ENCODE measurements at places on chromosomes 4 and X.
A peak's percentile ranks its signal among the peaks of the same experiment; 100 is the strongest.

GRCh38 chr4:18593297-18594002, 571.9 kb upstream of the LCORL start:
- DNase-seq = peak; percentile 15

- no peak for DNase-seq
Observed at GRCh38 chr4:38333219-38333618, 330.8 kb upstream of the KLF3 start.

DNA sequence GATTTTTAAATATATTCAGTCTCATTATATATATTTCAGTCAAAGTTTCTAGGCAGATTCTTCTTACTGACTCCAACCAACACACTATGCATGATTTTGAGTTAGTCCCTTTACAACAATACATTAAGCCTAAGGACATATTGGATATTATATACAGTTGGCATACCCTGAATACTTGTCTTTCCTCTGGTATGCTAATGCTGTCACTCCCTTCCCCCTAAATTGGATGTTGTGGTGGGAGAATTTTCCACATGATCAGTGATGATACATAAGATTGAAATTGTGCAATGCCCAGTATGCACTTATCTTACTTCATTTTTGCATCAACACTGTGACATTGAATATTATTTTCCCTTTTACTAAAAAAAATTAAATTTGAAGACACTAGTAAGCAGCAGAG, 935.2 kb downstream of the PCDH7 start:
- DNase-seq = no peak

DNA sequence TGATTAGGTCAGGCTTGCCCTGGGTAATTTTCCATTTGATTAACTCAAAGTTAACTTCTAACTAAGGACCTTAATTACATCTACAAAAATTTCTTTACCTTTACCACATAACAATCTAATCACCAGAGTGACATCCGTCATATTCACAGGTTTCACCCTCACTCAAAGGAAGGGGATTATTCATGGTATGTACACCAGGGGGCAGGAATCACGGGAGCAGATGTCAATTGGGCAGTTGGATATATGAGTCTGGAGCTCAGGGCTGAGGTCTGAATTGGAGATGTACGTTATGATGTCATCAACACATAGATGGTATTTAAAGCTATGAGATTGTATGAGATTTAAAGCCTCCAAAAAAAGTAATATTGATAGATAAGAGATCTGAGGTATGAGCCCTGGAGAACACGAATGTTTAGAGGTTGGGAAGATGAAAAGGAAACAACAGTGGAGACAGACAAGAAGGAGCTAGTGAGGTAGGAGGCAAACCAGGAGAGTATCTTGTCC, 52.9 kb downstream of the PGRMC1 start:
- DNase-seq = no peak

GRCh38 chrX:82224961-82225360, 1023.1 kb downstream of the SH3BGRL start:
- no peak for DNase-seq

- no peak for DNase-seq
Observed at GRCh38 chrX:67725471-67725870, 181.7 kb downstream of the AR start.

GRCh38 chr4:98150092-98150761, 7.0 kb upstream of the STPG2 start:
- DNase-seq = no peak

GRCh38 chrX:106611317-106611678, 480 bp upstream of the RADX start:
- no peak for DNase-seq

DNA sequence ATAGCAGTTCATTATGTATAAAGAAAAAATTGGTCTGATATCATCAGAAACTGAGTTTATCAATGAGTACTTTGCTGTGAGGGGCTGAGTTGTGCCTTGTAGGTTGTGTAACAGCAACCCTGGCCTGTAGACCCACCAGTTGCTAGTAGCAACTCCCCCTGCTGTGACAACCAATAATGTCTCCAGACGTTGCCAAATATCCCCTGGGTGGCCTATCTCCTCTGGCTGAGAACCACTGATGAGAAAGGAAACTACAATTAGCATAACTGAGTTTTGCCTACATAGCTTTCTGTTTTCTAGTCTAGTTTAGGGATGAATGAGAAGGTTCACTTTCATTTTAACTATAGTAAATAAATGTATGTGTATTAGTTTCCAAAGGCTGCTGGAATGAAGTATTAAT, 234.1 kb downstream of the CPE start:
- no peak for DNase-seq

GRCh38 chr4:102355748-102356147, 10.5 kb upstream of the SLC39A8 start:
- no peak for DNase-seq

DNA sequence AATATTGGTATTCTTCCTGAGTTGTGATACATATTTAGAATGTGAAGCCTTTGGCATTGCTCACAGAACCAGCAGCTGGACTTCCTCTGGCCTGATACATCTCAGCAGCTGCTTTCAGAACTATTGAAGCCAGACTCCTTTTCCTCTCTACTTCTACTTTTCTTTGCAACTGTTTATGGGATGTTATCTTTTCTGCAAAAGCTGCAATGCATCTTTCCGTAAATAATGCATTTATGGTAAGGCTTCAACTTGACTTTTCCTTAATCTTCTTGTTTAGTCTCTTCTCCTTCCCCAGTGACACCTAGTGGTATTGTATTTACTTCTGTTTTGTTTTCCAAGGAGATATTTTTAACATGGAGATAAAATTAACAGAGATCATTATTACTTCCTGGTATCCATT, 1548.7 kb downstream of the PCDH7 start:
- no peak for DNase-seq

DNA sequence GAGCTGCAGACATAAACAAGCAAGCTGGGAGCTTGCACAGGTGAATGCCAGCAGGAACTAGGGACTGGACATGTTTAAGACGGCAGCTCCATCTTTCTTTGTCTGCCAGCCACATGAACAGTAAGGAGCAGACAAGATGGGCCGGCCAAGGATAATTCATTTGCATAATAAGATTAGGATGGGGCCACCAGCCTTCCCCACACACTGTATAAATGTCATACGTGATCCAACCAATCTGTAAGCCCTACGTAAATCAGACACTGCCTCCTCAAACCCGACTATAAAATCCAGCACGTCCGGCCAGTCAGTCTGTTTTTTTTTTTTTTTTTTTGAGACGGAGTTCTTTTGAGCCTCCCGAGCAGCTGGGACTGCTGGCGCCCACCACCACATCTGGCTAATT, 75.6 kb upstream of the BOD1L1 start:
- DNase-seq = no peak

DNA sequence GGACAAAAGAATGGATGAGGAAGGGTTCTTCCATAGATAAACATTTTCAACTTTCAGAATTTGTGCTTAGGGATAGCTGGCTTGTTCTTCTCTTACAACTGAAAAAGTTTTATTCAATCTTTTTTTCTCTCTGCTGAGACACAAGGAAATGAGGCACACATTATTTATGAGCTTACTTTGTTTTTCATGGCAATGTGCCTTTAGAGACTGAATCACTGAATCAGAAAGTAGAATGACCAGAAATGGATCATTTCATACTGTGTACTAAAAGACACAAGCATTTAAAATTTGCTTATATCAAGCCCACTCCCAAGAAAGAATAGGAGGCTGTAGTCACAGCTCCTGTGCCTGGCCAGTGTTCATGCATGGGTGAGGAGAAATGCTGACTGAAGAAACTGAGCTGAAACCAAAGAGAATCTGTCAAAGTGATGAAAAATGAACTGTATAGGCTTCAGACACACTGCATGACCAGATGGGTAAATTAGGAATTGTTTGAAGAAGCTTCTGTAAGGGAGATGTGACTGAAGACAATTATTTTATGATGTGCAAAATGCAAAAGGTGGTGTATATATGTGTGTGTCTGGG, 413.8 kb downstream of the RAPGEF2 start:
- DNase-seq = no peak

DNA sequence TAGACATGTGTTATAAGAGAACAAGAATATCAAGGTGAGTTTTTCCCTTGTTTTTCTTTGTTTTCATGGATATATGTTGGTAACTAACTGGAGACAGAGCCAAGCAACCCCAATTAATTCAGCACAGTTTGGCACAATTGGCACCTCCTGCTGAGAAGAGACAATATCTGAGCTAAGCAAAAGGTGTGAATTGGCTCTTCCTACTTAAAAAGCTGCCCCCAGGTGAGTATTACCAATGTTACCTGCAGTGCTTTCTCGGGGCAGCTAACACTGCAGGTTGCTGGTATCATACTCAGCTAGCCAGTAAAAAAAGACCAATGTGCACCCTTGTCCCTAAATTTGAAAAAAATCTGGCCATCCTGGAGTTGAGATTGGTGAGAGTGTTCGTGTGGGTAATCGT, 871.2 kb upstream of the TENM3 start:
- no peak for DNase-seq

DNA sequence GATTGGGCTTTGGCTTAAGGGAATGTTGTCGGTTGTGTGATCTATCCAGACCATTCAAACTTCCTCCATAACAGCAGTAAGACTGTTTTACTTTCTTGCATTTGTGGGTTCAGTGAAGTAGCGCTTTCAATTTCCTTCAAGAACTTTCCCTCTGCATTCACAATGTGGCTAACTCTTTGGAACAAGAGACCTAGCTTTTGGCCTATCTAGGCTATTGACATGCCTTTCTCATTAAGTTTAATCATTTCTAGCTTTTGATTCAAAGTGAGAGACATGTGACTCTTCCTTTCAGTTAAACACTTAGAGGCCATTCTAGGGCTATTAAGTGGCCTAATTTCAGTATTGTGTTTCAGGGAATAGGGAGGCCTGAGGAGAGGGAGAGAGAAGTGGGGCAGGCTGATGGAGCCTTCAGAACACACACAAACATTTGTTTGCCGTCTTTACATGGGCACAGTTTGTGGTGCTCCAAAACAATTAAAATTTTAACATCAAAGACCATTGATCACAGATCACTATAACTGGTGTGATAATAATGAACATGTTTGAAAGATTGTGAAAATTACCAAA, 34.1 kb downstream of the ADH5 start:
- no peak for DNase-seq

DNA sequence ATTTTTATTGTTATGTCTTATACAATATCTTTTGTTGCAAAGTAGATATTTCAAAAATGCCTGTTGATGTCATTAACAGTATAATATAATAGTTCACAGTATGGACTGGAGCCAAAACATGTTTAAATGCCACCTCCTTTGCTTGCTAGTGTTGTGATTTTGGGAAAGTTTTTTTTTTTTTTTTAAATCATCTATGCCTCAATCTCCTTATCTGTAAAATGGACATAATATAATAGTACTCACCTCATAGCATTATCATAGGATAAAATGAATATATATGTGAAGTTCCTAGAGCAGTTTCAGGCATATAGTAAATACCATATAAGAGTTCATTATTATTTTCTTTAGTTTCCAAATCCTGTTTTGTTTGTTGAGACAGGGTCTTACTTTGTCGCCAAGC, 18.3 kb upstream of the MRPL1 start:
- no peak for DNase-seq

GRCh38 chr4:26858947-26859401, 1.7 kb upstream of the STIM2 start:
- DNase-seq = no peak

- DNase-seq = no peak
Observed at GRCh38 chrX:22314211-22314610, 41.5 kb downstream of the CBLL2 start.

DNA sequence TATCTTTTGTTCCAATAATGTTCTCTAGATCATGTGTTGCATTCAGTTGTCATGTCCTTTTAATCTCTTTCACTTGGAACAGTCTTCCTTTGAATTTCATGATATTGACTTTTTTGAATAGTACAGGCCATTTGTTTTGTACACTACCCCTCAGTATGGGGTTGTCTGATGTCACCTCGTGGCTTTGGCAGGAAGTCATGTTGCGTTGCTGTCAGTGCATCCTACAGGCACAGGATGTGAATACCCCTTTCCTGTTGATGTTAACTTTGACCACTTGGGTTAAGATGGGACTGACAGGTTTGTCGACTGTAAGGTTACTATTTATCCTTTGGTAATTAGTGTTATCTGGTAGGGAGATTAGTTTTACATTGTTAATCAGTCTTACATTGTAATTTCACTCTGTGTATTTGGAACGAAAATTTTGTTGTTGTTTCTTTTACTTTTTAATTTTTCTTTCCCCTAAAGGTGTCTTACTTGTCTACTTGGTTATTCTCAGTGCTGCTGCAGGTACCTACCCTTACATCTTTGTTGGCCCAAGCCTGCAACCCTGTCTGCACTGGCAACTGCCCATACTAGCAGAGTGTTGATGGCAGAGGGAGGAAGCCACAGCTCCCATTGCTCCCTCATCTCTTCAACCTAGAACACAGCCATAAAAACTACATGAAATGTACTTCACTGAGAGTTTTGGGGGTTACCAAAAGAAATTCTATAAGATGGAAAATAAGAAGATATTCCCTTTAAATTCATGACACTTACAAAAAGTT, 14.7 kb upstream of the ATP8A1 start:
- DNase-seq = no peak

DNA sequence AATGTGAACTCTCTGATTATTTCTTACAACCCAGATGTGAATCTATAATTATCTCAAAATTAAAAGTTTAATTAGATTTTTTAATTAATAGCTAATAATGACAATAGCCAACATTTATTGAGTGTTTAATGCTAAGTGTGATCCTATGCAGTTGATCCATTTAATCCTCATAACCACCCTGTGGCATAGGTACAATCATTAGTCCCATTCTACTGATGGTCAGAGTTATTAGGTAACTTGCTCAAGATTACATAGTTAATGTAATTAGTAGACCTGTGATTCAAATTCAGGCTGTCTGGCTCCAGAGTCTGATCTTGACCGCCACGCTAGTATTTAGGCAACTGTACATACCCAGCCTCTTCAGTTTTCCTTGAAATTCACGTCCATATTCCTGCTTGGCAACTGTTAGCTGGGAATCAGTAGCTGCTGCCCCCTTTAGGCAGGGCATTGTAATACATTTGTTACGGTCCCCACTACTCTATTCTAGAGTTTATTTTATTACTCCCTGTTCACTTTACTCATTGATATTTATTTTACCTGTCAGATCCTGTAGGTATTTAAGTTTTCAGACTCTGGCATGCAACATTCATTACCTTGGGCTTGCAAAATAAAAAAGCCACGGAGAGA, 20.6 kb upstream of the TEC start:
- DNase-seq = no peak

DNA sequence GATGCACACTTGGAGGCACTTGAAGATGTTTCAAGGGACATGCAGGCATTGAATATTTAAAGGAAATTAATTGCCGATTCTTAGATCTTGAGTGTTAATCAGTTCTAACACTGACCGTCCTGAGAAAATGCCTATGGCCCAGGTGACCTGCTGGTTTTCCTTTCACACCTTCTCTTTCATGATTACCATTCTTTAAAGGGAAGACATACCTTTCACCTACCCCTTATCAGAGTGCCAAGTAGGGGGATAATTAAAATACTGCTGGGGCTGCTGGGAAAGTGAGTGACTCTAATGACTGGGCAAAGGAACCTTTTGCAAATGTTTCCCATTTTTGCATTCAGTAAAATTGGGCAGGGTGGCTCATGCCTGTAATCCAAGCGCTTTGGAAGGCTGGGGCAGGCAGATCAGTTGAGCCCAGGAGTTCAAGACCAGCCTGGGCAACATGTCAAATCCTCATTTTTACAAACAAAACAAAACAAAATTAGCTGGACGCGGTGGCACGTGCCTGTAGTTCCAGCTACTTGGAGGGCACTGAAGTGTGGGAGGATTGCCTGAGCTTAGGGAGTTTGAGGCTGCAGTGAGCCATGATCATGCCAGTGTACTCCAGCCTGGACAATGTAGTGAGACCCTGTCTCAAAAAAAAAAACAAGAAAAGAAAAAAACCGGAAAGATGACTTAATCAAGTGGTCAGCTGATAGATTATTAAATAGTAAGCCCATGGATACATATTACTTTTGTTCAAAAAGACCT, 44.3 kb downstream of the TMEM131L start:
- no peak for DNase-seq
